ENCODE measurements at places on chromosomes 5 and 9.

DNA sequence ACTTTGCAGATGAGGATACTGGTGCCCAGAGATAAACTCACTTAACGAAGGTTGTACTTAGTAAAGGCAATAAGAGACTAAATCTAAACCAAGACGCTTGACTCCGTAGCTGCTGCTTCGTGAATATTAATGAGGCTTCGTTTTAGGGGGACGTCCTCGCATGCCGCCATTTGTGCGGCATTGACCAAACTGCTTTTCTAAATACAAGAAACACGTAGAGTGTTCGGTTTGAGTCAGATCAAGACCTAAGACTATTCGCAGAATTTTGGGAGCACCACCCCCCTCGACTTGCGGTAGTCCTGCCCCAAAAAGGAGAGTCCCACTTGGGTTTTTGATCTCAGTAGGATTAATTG is 1.1 kb downstream of the NPM1 start:
- no peak for DNase-seq

DNA sequence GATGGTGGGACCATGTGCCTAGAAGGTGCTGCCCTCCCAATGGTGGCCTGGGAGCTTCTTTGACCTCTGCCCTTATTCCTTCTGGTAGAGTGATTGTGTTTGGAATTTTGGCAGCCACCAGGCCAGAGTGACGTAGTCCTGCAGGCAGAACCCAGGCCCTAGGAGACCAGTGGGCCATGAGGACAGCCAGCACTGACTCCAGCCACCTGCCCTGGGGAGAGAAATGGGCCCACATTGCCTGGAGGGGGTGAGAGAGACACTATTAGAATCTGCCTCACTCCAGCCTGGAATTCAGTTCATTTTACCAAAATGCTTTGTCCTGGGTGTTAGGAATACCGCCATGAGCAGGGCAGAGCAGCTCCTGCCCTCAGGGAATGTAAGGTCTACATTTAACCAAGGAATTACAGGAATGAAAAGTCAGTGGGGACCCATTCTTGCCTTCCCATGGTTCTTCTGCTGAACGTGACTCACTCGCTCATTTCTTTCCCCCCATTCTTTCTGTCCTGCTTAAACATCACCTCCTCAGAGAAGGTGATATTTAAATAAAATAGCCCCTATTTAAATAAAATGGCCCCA is 5.5 kb upstream of the COL27A1 start:
- no peak for DNase-seq

GRCh38 chr5:67050635-67051034 is 146.0 kb downstream of the CD180 start:
- no peak for DNase-seq

- peak; percentile 50 for DNase-seq
Observed at GRCh38 chr5:107469485-107470294, 201.0 kb downstream of the EFNA5 start.

GRCh38 chr5:38022631-38023030 is 182.8 kb upstream of the GDNF start:
- DNase-seq: no peak

DNA sequence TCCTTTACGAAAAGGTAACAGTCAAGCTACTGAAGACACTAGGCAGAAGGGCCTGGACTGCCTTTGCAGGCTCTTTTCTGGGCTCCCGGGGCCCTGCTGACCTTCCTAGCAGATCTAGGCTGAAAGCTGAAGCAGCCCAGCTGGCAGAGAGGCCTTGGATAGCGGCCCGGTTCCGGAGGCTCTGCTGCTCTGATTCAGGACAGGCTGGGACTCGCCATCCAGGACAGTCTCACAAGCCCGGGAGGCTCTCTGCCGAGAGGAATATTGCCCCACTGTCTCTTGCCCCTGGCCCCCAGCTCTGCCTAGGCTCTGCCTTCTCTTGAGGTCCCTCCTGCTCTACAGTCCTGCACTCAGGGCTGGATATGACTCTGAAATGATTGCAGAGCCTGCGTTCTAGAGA is 67.8 kb downstream of the PSD2 start:
- DNase-seq: no peak

DNA sequence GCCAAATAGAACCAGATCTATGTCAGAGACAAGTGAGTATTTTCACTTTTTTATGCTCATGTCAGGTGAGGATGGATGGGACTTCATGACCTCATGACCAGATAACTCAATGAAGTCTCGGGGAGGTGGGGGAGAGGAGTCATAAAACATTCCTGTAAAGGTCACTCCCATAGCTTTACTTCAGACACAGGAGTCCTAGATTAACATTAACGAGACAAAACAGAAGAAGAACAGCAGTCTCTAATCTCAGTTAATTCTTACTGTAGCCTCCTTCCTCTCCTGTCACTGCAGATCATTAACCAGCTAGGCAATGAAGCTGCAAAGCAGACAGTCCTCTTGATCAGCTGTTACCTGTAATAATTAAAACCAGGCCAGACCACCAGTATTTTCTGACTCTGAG is 11.2 kb downstream of the CRHBP start:
- DNase-seq: no peak

GRCh38 chr9:135242049-135242396 is 154.6 kb downstream of the OLFM1 start:
- no peak for DNase-seq

DNA sequence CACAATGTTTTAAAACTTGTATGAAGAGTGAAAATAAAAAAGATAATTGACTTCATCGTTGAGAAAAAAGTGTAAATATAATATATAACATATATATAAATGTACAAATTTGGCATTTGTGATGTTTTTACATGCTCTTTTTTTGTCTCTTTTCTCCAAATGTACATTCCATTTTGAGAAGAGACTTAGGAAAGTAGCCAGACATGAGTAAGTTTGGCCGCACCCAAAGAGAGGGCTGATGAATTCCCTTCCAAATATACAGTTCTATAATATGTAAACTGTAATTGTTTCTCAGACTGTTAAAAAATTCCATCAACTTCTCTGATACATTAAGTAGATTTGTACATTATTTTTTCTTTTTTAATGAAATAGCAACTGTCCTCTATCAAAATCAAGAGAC is 193.2 kb upstream of the MAP3K1 start:
- no peak for DNase-seq

GRCh38 chr9:134811079-134811672 is 69.4 kb upstream of the FCN2 start:
- no peak for DNase-seq

Data from HCT116 (cell line).